Germinal center (tissue), 1 donor: ENCODE measurements at places on chromosomes 3 and 15.

DNA sequence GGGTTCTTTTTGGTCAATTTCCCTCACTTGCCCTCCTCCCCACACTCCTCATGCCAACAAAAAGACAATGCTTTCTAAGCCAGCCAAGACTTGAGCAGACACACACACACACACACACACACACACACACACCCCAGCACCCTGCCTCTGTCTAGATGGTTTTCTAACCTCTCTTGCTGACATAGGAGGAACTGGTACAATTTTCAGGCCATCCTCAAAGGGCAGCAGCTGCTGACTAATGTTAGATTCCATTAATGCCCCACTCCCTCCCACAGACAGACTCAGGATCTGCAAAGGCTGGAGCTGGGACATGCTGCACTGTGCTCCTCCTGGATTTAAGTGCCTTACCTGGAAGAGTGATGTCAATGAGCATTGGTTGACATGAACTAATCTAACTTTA lies 438.4 kb downstream of the OCA2 start:
- DNase-seq = no peak

GRCh38 chr15:40340740-40341400 lies at the start of gene CCDC9B:
Gene CCDC9B, minus strand, starts transcription at chr15:40340939. Its CDS starts 120 bp downstream, at chr15:40340819.
- no peak for DNase-seq

GRCh38 chr3:154214306-154214705 lies 93.1 kb downstream of the ARHGEF26 start:
- no peak for DNase-seq

DNA sequence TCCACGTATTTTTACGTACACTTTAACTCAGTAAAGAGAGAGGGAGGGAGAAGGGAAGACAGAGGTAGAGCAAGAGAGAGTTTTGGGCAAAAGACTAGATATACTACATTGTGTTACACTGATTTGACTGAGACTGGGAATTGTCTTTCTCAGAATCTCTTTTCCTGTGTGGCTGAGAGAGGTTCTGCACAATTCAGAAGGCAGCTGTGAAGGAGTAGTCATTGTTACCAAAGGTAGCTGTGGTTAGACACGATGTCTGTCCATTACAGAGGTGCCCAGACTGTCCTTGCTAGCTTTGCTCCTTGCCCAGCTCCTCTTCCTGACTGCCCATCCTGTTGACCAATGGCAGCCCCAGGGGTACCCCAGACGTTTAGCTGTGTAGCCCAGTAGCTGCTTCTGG lies 577.5 kb upstream of the CBLB start:
- DNase-seq = no peak

DNA sequence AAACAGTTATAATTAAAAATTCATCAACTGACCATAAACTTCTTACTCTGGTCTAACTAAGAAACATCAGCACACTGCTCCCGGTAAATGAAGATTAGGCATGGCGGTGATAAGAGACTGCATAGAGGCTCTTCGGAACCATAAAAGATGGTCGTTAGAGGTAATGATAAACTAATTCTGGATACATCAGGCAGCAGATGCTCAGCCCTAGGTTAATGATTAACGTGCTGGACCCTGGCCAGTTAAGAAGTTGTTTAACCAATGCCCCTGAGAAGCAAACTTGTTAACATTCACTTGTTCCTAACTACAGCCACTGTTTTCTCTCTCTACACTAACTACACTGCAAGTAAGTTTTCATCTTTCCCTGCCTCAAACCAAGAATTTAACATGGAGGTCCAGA lies 111.5 kb downstream of the PDZRN3 start:
- no peak for DNase-seq
